ENCODE measurements at places on chromosomes 1 and 21. TPM values are rescaled to one million over a fixed set of nuclear protein-coding genes. Genes with fewer than 3 reads are reported as not detected.

DNA sequence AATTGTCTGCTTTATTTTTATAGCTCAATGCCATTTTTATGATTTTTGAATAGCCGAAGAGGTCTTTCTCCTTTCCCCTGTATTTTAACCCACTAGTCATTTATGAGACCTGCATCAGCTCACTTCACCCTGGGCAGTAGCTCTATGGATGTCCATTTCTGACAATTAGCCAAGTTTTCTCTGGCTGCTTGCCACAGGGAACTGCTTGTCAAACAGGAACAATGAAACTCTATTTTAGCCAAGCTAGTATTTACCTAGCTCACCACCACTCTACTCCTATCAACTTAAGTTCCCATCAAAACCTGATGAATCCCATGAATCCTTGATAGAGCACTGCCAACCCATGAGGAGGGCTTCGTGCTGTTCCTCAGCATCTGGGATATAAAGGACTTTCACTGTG lies 406.7 kb downstream of the RWDD3 start:
- no peak for DNase-seq

HMCN1 gene
- 45.4 TPM for total RNA-seq

DNA sequence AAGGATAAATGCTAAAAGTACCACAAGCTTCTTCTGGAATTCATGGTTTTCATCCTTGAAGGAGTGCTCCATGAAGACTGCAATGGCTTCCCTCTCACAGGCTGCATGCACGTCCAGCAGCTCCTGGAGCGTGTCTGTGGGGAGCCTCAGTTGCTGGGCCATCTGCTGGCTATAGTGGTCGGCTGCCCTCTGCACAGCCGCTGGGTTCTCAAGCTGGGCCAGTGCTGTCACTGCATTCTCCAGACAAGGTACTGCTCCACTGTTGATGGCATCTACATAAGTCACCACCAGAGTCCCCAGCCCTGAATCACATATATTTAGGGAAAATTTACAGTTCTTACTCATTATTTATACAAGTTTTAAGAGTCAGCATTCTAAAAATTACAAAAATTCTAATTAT lies 8.7 kb downstream of the GBP4 start:
- no peak for DNase-seq

GRCh38 chr1:175152006-175152652 lies 40.4 kb downstream of the KIAA0040 start:
- DNase-seq, result no peak

DNA sequence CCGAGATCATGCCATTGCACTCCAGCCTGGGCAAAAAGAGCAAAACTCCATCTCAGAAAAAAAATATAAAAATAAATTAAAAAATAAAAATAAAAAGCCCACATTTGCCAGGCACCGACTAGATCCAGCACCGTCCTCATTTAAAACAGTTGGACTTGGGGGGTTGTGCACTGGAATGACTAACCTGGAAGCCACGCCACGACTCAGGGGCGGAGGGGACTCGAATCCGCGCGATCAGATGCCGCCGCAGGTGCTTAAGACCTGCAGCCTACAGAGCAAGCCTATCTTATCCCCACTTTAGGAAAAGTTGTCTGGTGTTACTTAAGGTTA lies 38.5 kb downstream of the ZBTB8OS start:
- DNase-seq, result no peak

GRCh38 chr1:115133440-115133839 lies 44.1 kb upstream of the TSPAN2 start:
- no peak for DNase-seq

- no peak for DNase-seq
Measured at GRCh38 chr21:44834951-44835646, 17.2 kb upstream of the SUMO3 start.

C4BPA gene
- 175 TPM for total RNA-seq

- no peak for DNase-seq
Measured at GRCh38 chr1:58597076-58597475, 20.0 kb upstream of the TACSTD2 start.

- no peak for DNase-seq
Measured at GRCh38 chr1:151479462-151479861, 20.2 kb upstream of the POGZ start.

DNA sequence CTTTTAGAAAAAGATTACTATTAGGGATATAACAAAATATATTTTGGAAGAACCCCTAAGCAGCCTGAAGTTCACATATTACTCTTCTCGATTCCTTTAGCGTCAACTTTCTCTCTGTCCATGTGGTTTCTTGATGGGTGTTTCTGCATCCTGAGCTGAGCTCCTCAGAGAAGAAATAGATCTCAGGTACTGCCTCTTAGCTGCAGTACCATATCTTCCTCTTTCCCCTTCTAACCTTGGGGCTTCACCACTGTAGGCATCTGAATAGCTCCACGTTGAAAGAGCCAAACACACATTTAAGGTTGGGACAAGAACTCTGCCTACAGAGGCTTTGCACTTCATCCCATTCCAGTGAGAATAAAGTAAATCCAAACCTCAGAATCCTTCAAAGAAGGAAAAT lies 59.2 kb downstream of the SAMSN1 start:
- no peak for DNase-seq

GRCh38 chr1:110545492-110545891 lies 26.5 kb upstream of the KCNA10 start:
- no peak for DNase-seq

S100A16 gene
- 69.6 TPM for total RNA-seq

DNA sequence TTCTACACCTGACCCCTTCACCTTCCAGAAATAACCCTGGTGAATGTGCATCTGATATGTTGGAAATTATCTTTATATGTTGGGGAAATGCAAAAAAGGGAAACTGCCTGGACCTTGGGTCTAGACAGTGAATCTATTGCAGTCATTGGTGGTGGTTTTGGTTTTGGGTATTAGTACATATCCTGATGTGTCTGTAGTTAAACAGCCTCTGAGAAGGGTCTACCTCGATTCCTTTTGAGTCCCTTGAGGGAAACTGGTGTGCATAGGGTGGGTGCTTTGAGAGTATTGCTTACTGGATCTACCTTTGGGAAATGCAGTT lies 127.3 kb upstream of the KIAA0040 start:
- DNase-seq, result no peak

HLX gene
- total RNA-seq, result 14.9 TPM

- DNase-seq, result no peak
Measured at GRCh38 chr1:4317207-4317606, 337.2 kb upstream of the AJAP1 start.

- no peak for DNase-seq
Measured at GRCh38 chr1:93488207-93488606, 40.3 kb downstream of the FNBP1L start.

- no peak for DNase-seq
Measured at GRCh38 chr1:240073097-240073496, 18.6 kb upstream of the FMN2 start.

GRCh38 chr1:87880764-87881163 lies 552.1 kb downstream of the LMO4 start:
- DNase-seq, result no peak

GRCh38 chr21:30831194-30831765 lies 1.7 kb upstream of the KRTAP7-1 start:
- DNase-seq, result no peak

RORC gene
- 16.4 TPM for total RNA-seq

DNA sequence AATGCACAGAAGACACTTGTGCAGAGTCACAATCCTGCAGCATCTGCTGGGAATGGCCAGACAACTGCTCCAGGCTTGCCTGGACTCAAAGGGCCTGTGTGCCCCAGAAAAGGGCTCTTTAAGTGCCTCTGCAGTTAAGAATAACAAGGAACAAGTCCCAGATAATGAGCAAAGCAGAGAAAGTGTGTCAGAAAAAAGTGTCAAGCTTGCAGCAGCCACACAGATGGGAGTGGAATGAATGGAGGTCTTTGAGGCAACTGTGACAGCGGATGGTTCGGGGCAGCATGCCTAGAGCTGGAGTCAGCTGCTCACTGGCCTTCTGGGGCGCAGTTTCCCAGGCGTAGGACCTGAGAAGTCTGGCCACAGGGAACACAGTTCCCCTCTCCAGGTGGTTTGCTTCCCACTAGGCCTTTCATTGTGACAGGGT lies 5.1 kb downstream of the PARP1 start:
- DNase-seq, result no peak

DNA sequence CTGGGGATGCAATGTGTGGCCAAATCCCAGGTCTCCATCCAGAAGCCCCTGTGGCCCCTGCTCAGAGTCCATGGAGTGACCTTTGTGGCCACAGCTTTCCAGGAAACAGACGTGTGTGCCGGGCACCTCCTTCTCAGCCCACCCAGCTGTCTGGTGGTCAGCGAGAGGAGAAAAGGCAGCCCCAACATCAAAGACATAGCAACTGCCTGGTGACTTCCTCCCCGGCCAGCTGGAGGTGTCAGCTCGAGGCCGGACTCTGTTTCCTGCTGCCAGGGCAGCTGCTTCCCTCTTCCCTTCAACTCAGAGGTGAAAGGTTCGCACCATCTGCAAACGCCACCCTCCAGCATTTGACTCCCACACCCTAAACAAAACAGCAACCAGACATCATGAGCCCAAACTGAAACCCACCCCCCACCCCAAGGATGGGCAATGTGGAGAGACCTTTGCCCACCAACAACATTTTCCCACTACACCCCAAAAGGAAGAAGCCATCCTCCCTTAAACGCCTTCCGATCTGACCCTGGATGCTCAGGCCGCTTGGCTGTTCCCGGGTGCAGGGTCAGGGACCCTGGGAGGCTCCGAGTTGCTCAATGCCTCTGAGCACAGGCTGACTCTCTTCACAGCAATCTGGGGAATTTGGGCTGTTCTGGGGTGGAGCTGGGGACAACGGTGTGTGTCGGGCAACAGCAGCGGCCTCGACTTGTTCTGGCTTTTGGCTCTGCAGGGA lies 162.3 kb downstream of the PSMG1 start:
- DNase-seq, result peak; percentile 71

DNA sequence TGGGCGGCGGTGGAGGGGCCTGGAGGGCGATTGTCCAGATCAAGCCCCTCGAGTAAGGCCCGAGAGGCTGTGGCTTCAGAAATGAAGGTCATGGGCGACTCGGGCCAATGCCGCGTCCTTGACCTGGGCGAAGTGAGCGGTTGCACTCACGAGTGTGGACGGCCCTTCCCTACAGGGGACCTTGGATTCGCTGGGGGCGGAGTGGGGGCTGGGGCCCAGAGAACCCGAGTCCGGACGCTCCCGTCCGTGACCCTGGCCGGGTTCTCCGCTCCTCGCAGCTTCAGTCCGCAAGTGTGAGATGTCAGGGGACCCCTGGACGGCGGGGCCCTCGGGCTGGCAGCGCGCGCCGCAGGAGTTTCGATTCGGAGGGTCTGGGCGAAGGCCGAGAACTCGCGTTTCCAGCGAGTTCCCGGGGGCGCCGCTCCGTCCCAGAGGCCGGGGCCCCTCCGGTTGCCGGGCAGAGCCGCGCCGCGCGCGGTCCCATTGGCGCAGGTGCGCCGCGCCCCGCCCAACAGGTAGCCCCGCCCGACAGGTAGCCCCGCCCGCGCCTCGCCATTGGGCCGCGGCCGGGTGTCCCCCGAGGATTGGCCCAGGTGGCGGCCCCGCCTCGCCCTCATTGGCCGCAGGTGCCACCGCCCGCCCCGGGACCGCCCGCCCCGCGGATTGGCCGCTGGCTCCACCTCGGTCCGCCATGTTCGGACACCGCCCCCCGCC lies at the start of gene PRKCZ:
Gene PRKCZ, plus strand, starts transcription at position 694 of the 714 bp plus-strand sequence. CDS start 220 bp downstream, outside the sequence.
- DNase-seq, result peak; percentile 98

- no peak for DNase-seq
Measured at GRCh38 chr1:22600071-22600816, 36.2 kb upstream of the C1QA start.

TDRD5 gene
- total RNA-seq, result 0.17 TPM

- DNase-seq, result no peak
Measured at GRCh38 chr1:158122833-158123388, 57.8 kb upstream of the CD1D start.

TRIM33 gene
- total RNA-seq, result 37.3 TPM

DNA sequence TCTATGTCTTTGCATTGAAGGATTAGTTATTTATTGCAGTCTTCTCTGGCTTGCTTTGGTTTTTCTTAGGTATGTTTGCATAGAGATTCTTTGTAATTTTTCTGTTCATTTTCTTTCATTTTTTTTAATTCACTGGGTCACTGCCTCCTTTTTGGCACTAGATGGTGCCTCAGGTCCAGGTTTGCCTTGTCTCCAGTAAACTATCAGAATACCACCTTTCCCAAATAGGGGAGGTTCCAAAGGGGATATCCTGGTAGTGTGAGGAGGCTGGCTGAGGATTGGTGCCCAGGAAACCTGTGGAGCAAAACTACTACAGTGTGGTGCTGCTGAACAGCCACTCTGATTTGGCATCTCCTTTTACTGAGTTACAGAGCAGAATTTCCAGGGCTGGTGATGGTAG lies 257.1 kb downstream of the KCTD3 start:
- no peak for DNase-seq
